Stromal cell of bone marrow (primary cell): ENCODE measurements at places on chromosomes 2 and 18.
A peak's percentile ranks its signal among the peaks of the same experiment; 100 is the strongest.

- DNase-seq, result no peak
Measured at GRCh38 chr2:218781691-218782527, at the start of gene CYP27A1. Gene CYP27A1, plus strand, starts transcription at chr2:218782147. Its CDS starts 36 bp downstream, at chr2:218782183.

DNA sequence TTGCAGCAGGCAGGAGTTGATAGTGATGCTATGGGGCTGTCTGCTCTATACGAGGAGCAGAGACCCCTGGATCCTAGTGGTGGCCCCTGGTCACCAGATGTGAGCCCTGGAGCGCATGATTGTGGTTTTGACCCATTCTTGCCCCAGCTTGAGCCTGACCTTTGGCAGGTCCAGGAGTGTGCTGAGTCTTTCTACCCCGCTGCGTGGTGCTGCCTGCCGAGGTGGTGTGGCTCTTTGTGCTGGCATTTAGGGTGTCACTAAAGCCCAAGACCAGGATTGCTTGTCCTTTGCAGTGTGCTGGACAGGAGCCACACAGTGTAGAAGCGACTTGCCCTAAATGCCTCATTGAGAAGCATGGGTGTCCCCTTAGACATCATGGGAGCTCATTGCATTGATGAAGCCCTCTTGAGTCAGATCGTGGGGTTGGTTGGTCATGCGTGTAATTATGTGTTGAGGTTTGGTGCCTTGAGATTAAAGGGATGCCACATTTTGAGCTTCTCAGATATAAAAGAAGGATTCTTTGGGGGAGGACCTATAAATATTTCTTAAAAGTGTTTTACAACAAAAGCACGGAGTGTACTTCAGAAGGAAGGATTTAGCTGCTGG is 88.3 kb downstream of the AGAP1 start:
- no peak for DNase-seq

DNA sequence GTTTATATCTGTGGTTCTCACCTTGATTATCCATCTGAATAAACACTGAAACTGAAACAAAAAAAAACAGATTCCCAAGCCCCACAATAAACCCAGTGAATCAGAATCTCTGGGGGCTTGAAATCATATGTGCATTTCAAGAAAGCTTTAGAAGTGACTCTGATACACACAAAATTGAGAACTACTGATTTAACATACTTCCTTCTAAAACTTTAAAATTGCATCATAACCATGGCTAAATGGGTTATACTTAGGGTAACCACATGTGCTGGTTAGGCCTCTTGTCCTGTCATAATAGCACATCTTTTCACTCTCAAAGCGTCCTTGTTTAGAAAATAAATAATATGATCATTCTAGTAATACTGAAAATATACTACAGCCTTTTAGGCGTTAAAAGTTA is 100.9 kb downstream of the ATAD2B start:
- peak; percentile 5 for DNase-seq

GRCh38 chr18:76259711-76260110 is 235.3 kb downstream of the ZNF516 start:
- no peak for DNase-seq

DNA sequence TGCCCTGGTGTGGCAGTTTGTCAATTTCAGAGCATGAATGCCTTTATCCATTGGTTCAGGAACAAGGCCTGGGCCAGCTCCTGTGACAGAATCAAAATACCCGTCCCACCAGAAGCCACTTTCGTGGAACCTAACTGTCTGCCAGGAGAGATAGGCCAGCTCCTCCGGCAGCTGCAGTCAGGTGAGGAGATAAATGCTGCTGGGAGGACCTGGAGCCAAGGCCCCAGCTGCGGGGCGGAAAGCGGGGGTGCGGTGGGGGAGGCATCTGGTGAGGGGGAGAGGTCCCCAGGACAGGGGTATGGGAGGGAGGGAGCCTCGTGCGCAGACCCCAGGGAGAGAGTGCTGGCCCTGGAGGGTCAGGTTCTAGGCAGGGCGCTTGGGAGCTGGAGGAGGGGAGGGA is 4.4 kb upstream of the ASB1 start:
- DNase-seq, result no peak

DNA sequence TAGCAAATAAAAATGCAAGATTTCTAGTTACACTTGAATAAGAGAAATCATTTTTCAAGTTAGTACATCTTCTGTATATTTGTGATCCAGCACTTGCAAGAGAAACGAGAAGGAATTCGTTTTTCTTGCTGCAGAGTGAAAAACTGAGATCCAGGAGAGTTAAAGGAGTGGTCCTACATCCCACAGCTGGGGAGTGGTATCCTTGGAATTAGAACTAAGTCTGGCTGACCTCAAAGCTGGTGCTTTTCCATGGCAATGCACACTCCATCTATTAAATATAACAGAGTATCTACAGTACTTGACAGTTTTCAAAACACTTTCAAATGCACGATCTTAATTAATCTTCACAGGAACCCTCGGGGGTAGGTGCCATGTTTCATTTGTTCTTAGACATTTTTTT is 46.8 kb downstream of the TRIB2 start:
- DNase-seq, result no peak

DNA sequence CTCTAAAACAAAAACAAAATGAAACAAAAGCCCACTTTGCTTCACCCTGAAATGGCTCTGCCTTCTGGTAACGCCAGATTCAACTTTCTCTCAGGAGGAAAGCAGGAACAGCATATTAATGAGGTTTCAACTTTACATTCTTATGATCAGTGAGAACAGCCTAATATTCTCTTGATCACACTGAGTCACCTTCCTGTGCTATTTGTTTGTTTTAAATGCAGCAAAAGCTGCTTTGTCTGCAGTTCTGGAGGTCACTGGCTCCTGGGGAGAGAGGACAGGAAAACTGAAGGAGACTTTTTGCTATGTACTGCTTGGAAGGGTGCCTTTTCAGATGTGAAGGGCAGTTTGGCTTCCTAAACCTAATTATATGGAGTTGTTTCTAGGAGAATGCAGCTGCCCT is 48.1 kb downstream of the MAIP1 start:
- no peak for DNase-seq

DNA sequence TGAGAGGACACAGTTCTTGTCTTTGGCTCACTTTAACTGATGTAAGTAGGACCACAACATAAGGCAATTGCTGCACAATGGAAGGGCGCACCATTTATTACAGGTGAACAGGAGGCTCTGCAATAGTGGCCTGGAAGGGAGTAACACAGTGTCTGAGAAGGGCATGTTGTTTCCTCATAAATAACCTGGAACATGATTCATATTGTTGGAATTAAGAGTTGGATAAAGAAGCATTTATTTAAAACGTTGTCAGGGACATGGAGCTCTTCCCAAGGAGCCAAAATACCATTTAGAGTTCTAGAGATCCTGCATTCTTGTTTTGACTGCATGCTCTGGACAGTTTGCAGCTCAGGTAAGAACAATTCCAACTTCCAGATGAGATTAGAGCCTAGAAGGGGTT is 110.4 kb downstream of the PLCL1 start:
- DNase-seq, result no peak

GRCh38 chr18:38010971-38011857 is 445.6 kb upstream of the CELF4 start:
- DNase-seq, result no peak

DNA sequence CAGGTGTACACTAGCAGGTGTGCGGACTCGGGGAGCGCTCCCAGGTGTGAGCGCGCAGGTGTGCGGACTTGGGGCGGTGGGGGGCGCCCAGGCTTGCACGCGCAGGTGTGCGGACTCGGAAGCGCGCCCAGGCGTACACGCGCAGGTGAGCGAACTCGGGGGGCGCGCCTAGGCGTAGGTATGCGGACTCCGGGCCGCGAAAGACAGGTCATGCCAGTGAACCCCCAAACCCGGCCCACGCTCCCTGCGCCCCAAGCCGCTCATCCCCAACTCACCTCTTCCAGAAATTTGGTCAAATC is 342 bp downstream of the CYB5A start:
- no peak for DNase-seq

- DNase-seq, result no peak
Measured at GRCh38 chr2:134161170-134161547, 92.7 kb upstream of the MGAT5 start.

DNA sequence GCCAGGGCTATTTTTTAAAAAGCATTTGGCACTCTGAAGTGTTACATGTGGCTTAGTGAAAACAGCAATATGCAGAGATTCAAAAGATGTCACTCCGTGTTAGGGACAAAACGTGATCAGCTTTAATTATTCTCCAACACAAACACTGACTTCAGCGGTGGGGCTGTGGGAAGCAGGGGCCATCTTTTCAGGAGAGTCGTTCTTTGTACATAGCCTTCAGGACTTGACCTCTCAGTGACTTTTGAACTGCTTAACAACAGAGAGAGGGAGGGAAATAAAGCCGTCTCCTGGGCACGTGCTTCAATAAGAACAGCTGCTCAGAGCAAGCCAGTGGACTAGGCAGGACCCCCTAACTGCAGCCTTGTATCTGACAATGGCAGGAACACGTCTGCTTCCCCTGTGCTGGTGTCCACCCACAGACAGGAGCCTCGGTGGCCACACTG is 95.0 kb upstream of the HDAC4 start:
- no peak for DNase-seq

- DNase-seq, result peak; percentile 85
Measured at GRCh38 chr2:173657996-173658717, 303.5 kb downstream of the CDCA7 start.

DNA sequence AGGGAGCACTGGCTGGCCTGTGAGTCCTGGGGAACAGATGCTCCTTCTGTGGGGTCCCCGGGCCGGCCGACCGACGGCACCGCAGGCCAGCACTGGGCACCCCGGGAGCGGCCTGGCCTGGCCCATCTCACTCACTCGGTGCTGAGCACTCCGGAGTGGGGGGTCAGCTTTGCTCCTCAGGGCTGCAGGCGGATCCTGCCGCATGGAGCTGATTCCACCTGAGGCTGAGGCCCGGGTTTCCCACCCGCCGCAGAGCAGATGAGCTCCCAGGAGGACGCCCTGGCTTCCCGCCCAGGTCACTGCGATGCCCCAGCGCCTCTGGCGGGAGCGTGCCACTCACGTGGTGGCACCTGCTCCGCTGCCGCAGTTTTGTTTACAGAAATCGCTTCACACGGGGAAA is 418.6 kb downstream of the GALR1 start:
- DNase-seq, result no peak

DNA sequence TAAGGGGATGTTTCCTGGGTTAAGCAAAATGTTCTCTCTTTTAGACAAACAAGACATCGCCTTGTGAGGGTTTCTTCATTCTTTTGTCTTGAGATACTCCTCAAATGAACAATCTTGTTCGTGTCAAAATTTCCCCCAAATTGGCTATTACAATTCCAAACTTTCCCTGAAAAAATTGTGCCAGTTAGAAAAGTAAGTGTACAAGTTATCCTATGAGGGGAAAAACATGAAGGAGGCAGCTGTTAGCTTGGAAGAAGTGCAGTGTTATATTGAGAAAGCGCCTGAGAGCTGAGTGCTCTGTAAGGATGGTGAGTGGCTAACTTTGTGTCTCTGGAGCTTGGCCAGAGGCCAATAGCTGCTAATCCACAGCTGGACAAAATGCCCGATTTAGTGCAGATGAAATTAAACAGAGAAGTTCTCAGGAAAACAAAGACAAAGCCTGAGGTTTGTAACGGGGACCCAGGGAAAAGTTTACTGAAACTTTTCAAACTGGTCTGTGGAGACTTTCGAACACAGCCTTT is 14.1 kb upstream of the PLEKHH2 start:
- no peak for DNase-seq

GRCh38 chr2:1740716-1741589 is 3.4 kb downstream of the PXDN start:
- no peak for DNase-seq

- DNase-seq, result no peak
Measured at GRCh38 chr18:50009773-50010335, 185.1 kb downstream of the MYO5B start.
